ENCODE measurements at places on chromosomes 5 and 9.
A peak's percentile ranks its signal among the peaks of the same experiment; 100 is the strongest.

DNA sequence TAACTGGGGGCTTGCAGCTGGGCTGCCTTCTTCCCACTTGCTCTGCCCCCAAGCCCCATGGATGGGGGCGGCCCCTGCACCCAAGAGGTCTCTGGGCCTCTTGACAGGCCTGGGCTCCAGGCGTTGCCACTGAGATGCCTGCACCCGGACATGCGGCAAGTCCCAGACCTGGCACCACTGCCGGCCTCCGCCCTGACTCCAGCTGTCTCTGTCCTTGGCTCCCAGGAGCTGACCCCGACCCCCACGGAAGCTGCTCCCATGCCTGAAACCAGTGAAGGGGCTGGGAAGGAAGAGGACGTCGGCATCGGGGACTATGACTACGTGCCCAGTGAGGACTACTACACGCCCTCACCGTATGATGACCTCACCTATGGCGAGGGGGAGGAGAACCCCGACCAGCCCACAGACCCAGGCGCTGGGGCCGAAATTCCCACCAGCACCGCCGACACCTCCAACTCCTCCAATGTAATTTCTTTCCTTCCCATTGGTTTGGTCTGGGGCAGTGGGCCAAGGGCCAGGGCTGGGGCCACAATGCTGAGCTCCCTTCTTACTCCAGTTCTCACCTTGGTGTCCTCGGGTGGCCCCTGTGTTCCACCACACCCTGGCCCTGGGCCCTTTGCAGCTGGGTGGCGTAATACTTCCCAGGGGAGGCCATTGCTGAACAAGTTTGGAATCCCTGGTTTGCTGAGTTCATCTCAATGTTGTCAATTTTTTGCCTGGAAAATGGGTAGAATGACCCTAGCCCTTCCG, 88.6 kb downstream of the COL5A1 start:
- DNase-seq, result no peak

GRCh38 chr5:113153512-113154097, 177.0 kb downstream of the DCP2 start:
- DNase-seq, result no peak

GRCh38 chr5:39891376-39891775, 466.6 kb upstream of the DAB2 start:
- DNase-seq, result no peak

DNA sequence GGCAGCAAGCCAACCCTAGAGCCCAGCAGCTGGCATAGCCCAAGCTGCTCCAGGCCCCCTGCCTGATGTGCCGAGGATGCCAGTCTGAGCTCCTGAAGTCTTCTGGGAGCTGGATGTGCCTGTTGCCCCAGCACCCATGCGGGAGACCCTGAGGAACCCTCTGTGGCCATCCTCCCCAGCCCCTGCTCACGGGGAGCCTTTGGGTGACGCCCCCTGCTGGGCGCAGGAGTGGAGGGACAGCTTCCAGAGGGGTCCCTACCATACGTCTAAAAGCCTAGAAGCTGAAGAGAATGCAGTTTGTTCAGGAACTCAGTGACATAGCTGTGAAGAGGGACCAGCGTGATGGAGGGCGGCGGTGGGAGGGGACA, 33.1 kb upstream of the MVB12B start:
- no peak for DNase-seq

DNA sequence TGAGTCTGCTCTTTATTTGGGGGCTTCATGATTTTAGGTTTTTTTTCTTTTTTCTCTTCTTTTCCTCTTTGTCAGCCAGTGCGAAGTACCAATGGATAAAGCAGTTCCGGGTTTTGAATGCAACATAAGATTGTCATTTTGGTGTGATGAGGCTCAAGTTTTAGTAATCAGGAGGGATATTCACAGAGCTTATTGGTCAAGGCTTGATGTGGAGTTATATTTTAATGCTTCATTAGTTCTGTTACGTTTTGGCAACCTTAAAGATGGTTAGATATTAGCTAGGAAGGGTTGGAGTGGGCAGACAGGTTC, 1.4 kb downstream of the PIK3R1 start:
- DNase-seq, result no peak

GRCh38 chr9:133147412-133148198, 16.1 kb downstream of the GBGT1 start:
- DNase-seq, result peak; percentile 67

- no peak for DNase-seq
Measured at GRCh38 chr5:111115229-111115628, 23.1 kb downstream of the WDR36 start.

GRCh38 chr9:35114840-35115628, 628 bp downstream of the ATOSB start:
- no peak for DNase-seq

GRCh38 chr5:138482638-138483037, 17.4 kb downstream of the EGR1 start:
- DNase-seq, result no peak

GRCh38 chr5:155367841-155368240, 354.3 kb downstream of the KIF4B start:
- DNase-seq, result no peak

DNA sequence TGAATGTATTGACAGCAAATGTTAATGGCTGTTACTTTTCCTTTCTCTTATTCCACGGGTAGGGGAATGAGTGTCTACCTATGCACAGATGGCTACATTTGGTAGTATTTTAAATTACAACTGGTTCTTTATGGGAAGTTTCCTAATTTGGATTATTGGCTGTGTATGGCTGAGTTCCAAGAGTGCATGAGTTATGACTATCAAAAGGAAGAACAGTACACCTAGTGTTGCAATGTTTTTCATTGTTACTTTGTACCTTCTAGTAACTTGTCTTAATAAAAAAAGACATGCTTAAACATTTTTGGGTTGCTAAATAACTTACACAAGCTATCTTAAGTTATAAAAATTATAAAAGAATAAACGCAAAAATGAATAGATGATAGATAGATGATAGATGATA, 35.8 kb upstream of the MAMDC2 start:
- no peak for DNase-seq

- no peak for DNase-seq
Measured at GRCh38 chr5:64507264-64507605, 1.4 kb downstream of the RGS7BP start.

DNA sequence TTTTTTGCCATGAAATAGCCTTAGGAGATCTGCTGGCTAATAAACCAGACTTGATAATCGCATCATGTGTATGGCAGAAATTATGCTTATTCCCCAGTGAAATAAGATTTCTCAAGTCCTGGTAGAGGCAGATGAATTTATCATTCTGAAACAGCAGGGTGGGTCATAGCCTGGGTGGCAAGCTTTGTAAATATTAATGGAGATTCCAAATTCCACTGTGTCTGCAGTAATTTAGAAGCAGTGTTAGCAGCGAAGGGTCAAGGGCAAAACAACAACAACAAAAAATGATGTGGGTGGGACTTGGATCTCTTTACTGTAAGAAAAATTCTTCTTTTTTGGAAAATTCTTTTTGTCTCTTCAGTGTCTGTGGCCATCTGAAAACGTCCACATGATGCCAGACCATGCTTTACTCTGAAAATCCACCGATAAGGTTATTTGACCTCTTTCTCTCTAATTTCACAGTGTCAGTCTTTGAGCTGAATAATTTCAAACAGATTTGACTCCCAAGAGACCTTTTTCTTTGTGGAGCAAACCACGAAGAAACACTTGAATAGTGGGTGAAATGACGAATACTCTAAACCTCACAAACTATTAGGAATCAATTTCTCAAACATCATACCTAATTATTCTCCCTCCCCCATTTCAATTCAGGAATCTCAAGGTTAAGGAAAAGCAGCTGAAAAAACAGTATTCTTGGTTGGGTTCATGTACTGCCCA, 106.0 kb upstream of the RPS23 start:
- no peak for DNase-seq

GRCh38 chr9:123300554-123300953, 32.2 kb upstream of the STRBP start:
- no peak for DNase-seq

GRCh38 chr5:112279082-112279481, 140.0 kb downstream of the EPB41L4A start:
- DNase-seq, result no peak

GRCh38 chr9:11233696-11234095, 620.9 kb upstream of the PTPRD start:
- no peak for DNase-seq

DNA sequence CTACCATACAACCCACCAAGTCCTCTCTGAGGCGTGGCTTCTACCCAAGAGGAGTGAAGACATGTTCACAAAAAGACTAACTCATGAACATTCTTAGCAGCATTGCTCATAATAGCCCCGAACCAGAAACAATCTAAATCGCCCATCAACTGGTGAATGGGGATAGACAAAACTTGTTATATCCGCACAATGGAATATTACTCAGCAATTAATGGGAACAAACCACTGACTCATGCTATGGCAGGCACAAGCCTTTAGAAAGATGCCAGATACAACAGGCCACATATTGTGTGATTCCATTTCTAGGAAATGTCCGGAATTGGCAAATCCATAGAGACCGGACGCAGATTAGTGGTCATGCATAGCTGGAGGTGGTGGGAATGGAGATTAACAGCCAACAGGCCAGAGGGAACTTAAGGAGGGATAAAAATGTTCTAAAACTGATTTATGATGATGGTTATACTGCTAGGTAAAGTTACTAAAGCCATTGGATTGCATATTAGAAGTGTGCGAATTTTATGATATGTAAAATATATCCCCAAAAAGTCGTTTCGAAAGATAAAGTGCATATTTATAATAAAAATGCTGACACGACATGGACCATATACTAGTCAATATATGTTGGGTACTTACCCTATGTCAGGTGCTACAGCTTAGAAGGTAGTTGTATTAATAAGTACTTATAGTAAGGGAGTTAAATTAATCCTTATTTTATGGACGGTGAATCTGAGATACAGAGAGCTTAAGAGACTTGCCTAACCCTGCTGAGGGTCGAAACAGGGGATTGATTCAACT, 55.4 kb downstream of the LHX2 start:
- DNase-seq, result no peak

DNA sequence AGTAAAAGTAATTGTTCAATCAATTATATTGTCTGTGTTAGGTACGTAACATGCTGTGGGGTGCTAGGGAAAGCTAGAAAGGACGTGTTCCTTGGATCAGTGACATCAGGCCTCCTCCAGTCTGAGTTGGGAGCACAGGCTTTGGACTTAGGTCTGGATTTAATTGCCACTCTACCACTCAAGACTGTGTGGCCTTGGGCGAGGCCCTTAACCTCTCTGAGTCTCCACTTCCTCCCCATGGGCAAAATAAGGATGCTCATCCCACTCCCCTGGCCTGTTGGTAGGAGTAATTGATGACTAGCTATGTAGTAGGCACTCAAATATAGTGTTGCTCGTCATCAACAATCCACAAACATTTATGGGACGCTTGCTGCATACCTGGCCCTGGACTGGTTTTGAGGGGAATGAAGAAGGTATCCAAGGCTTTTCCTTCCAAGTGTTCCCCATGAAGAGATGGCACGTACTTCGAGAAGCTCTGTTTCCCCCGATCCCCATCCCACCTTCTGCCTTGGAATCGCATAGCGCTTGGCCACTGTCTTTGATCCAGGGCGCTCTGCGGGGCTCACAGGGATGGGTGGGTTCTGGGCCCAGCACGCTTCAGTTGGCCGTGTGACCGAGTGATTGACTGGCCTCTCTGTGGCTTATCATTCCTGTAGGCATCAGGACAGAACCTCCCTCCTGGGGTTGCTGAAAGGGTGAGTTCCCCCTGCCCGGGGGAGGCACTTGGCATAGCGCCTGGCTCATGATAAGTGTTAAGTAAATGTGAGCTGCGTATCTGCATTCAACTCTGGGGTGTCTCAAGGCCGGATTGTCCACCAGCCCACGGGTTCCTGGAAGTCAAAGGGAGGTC, 8.1 kb downstream of the FGF18 start:
- no peak for DNase-seq

DNA sequence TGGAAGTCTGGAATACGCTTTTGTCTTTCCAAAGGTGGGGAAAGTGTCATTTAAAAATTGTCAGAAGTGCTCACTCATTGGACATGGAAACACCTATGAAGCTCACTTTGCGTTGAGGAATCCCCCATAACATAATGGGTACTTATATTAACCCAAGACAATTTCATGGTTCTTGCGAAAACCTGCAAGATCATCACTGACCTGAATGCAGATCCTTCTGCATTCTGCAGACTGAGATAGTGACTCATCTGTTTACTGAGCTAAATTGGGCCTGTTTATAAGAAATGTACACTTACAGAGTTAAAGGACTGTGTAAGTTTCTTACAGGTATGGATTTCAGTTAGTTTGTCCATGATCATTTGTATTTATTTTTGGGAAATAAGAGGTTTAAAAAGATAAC, 153.0 kb downstream of the HMHB1 start:
- DNase-seq, result no peak

DNA sequence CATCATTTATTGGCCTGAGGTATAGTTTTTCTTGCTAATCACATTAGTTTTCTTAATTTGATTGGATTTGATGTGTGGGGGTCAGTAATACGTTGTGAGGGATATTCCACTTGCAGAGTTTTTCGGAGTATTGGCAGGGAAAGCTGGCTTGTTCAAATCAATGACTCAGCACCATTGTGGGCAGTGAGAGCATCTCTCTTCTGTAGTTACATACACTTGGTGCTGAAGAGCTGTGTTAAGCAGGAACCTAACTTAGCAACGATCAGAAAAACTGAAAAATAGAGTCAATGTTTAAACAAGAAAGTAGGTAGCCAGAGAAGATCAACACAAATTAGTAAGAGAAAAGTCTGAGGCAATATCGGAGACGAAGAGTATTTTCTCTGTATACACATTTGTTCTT, 344.6 kb upstream of the EDIL3 start:
- no peak for DNase-seq

GRCh38 chr5:83085106-83085505, 7.8 kb downstream of the XRCC4 start:
- DNase-seq, result no peak

DNA sequence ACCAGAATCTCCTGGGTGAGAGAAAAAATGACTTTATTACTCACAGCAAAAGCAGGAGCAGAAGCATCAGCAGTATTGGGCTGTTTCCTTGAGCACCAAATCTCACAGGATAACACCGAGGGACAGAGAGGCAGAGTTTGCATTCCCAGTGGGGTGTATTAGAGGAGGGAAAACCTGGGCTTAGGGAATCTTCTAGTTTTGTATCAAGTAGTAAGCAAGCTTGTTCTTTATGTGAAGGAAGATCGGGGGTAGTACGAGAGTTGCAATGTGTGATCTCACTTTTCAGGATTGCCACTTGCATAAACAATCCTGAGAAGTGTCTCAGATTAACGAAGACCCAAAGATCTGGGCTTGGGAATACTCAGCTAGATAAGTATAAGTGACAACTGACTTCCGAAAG, 1163.0 kb downstream of the TAF11L14 start:
- no peak for DNase-seq

- DNase-seq, result no peak
Measured at GRCh38 chr5:151504006-151504405, 56.6 kb downstream of the SLC36A1 start.

GRCh38 chr9:20604562-20604961, 17.7 kb downstream of the MLLT3 start:
- no peak for DNase-seq

GRCh38 chr9:99809586-99810319, 11.9 kb upstream of the NR4A3 start:
- DNase-seq, result no peak

GRCh38 chr9:131402073-131402472, 8.2 kb downstream of the PRRC2B start:
- DNase-seq, result no peak

- no peak for DNase-seq
Measured at GRCh38 chr5:116766470-116766947, 191.9 kb upstream of the SEMA6A start.

- DNase-seq, result no peak
Measured at GRCh38 chr5:125294844-125295243, 548.4 kb upstream of the ZNF608 start.

Measured in stimulated activated CD8-positive, alpha-beta memory T cell treated with anti-CD3 and anti-CD28 coated beads, Interleukin-2, amount 100 ng/mL, for 48 hours (primary cell).